ENCODE measurements at places on chromosomes 13 and 19.

- DNase-seq, result no peak
Measured at GRCh38 chr13:108755083-108755482, 125.7 kb downstream of the MYO16 start.

GRCh38 chr19:48685583-48685982 is 10.2 kb upstream of the FUT2 start:
- peak; percentile 76 for DNase-seq

- no peak for DNase-seq
Measured at GRCh38 chr19:46042252-46042883, 1.6 kb upstream of the IGFL4 start.

DNA sequence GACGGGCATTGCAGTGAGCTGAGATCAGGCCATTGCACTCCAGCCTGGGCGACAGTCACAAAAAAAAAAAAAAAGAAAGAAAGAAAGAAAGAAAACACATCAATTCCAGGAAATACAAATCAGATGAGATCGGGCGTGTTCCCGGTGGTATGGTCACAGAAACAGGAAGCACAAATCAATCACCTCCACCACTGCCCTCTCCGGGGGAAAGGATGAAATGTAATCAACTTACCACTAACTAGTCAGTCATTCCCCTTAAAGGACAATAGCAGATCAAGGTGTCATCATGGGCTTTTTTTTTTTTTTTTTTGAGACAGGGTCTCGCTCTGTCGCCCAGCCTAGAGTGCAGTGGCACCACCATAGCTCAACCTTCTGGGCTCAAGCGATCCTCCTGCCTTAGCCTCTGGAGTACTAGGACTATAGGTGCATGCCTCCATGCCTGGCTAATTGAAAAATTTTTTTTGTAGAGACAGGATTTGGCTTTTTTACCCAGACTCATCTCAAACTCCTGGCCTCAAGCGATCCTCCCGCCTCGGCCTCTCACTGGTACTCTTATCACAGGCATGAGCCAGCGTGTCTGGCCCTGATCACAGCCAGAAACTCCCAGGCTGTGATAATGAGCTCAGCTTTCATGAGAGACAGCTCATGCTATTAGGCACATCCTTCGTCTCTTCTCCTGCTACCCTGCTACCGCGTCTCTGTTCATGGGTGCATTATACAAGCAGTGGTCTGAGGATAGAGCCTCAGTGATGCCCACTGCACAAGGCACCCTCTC is 6.8 kb upstream of the DPRX start:
- no peak for DNase-seq

DNA sequence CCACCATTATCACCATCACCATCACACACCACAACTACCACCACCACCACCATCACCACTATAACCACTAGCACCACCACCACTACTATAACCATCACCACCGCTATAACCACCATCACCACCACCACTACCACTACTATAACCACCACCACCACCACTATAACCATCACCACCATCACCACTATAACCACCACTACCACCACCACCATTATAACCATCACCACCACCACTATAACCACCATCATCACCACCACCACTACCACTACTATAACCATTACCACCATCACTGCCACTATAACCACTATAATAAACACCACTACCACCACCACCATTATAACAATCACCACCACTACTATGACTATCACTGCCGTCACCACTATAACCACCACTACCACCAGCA is 173.2 kb downstream of the DCLK1 start:
- DNase-seq, result no peak

DNA sequence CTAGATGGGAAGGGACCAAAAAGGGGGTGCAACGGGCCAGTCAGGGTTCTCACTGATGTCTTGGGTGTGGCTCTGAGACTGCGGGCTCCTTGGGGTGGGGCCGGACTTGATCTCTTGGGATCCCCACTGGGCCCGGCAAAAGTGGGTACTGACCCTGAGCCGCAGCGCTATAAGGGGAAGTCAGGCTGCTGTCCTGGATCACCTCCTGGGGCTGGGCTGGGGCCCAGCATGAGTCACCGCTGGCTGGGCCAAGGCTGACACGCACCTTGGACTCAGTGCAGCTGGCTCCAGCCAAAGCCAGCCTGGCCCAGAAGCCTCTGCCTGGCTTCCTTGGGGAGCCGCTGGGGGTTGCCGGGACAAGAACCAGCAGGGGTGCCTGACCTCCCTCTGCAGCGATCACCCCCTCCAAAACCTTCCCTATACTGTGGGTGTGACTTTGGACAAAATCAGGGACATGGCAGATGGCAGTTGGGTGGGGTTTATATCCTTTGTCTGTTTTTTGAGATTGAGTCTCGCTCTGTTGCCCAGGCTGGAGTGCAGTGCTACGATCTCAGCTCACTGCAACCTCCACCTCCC is 617 bp upstream of the IQCN start:
- peak; percentile 65 for DNase-seq

- no peak for DNase-seq
Measured at GRCh38 chr13:90726375-90726774, 621.1 kb upstream of the MIR17HG start.

DNA sequence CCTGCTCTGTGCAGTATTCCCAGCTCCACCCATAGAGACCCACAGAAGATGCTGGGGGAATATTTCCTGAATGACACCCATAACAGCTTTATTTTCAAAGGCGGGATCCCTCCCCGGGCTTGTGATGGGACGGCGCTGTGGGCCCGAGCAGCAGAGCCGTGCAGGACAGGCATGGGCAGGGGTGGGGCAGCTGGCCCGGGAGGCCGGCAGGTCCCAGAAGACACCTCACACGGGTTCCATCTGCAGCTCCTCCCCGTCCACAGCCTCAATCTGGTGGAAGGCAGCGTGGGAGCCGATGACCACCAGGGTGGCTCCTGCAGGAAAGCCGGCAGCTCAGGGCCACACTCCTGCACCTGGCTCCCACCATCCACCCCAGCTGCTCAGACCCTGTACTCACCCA is 2.5 kb downstream of the RABAC1 start:
- no peak for DNase-seq

GRCh38 chr13:100790405-100790804 is 115.8 kb upstream of the TMTC4 start:
- DNase-seq, result no peak

DNA sequence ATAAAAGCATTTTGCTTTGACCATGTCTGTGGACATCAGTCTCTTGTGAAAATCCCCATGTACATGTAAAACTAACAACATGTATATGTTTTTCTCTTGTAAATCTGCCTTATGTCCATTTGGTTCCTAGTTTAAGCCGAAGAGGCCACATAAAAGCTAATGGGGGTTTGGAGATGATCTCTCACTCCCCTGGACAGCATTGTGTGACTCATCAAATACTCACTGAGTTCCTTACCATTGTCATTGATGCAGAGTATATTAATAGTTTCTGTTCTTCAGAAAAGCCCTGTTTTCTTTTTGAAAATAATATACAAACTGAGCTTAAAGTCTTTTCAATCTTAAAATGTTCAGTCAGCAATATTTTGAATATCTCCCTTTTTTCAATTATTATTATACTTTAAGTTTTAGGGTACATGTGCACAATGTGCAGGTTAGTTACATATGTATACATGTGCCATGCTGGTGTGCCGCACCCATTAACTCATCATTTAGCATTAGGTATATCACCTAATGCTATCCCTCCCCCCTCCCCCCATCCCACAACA is 536.7 kb upstream of the HTR2A start:
- DNase-seq, result no peak

DNA sequence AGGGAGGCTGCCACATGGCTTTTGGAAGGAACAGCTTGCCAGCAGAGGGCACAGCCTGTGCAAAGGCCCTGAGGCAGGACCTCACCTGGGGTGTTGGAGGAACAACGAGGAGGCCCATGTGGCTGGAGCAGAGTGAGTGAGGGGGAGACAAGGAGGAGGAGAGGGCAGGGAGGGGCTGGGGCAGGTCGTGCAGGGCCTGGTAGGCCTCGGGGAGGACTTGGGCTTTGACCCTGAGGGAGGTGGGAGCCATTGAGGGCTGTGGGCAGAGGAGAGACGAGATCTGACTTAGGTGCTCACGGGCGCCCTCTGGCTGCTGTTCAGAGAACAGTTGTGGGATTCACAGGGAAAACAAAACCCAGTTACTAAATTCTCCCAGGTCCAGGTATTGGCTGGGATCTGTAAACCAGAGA is 25.2 kb downstream of the ZNRF4 start:
- DNase-seq, result no peak

DNA sequence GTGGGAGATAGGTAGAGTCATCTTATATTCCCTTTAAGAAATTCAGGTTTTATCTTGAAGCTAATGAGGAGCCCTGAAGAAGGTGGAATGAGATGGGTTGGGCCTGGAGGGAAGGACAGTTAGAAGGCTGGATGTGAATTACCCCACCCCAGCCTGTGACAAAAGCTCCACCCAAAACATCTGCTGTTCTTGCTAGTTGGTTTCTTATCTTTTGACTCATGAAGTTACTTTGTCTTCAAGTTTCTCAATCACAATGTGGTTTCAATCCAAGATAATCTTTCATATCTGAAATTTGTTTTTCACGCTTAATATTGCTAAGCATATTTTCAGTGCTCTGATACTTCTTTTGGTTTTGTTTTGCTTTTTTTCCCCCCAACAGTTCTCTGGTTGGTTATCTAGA is 38.3 kb upstream of the HMGB1 start:
- DNase-seq, result no peak

DNA sequence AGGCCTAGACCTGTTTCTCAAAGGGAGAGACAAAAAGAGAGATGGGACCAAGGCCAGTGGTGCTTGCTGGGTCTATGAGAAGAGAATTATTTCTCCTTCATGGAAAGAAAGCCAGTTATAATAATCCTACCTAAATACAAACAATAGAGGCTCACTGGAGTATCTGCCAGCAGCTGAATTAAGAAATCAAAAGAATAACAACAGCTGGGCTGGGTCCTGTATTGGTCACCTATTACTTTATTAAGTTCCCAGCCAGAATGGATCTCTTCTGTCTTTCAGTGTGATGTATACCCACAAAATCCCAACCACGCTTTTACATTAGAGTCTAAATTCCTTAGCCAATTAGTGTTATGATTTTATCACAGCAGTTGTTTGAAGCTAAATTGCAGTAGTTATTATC is 297.8 kb upstream of the DACH1 start:
- no peak for DNase-seq

GRCh38 chr19:49672131-49672919 is 4.7 kb upstream of the PRMT1 start:
- DNase-seq, result peak; percentile 54

DNA sequence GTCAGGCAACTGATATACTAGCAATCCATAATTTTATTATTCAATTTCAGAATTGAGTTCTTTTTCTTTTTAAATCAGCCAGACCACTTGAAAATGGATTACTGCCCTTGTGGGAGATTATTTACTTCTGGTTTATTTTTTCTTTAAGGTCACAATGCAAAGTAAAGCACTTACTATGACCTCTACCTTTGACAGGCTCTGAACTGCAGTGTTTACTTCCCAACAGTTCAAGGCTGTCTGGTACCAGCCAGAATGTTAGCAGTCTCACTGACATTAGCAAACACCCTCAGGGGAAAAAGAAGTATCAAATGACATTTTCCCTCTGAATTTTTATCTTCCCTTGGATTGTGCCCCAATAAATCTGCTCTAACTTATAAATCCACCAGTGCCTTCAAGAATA is 57.5 kb downstream of the RAP2A start:
- DNase-seq, result no peak

- no peak for DNase-seq
Measured at GRCh38 chr13:103236213-103236612, 170.0 kb upstream of the SLC10A2 start.

DNA sequence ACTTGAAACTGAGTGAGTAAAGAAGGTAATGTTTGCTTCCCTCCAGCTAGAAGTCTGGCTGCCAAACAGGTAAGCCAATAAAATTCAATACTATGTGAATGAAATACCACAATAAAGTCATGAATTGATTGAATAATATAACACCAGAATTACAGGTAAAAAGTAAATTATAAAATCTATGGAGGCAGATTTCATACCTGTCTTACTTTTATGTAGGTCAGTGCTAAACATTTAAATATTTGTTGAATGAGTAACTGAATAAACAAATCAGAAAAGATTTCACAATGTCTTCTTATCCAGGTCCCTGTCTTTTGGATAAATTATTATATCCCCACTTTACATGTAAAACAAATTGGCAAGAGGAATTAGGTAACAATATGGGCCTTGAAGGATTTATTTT is 62.7 kb downstream of the MICU2 start:
- no peak for DNase-seq

DNA sequence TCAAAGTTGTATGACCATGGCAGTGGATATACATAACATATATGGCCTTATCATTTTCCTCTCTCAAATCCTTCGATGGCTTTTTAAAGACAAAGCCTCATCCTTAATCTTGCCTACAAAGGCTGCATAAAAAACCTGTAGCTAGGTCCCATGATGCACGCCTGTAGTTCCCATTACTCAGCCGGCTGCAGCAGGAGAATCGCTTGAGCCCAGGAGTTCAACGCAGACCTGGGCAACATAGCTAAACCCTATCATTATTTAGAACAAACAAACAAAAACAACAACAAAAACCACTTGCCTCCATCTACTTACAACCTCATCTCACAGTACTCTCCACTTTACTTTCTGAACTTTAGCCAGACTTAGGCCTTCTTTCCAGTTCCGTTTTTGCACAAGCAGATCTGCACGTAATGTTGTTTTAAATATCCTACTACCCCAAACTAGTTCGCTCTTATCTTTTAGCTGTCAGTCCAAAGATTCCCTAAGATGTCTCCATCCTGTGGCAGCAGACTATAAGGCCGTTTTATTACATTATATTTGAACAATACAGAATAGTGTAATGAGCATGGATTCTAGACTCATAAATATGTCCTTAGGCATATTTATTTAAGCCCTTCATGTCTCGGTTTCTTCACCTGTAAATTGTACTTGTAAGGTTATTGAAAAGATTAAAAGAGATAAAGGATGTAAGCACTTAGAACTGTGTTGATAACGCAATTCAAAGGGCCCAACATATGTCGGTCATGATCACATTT is 969 bp upstream of the POMP start:
- DNase-seq, result no peak

- no peak for DNase-seq
Measured at GRCh38 chr13:50450279-50450678, 393.2 kb downstream of the DLEU7 start.

GRCh38 chr19:23771761-23772674 is 13.3 kb upstream of the ZNF681 start:
- no peak for DNase-seq

GRCh38 chr13:28094306-28094705 is 6.1 kb downstream of the FLT3 start:
- no peak for DNase-seq

DNA sequence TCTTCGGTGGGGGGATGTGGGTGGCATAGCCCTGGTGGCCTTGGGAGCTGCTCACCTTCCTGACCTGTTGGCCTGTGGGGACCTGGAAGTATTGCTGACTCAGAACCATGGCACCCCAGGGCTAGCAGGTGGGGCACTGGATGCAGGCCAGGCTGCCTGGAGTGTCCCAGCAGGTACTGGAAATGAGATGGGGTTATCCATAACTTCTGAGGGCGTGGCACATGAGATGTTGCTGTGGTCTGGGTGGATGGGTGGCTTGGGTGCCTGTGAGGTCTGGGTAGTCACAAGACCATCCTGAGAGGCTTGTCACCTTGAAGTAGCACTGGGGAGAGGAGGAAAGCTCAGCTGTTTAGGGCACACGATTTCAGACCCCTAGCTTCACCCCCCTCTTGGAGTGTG is 636 bp upstream of the RNF225 start:
- no peak for DNase-seq

Data from RCC 7860 (cell line).